Fibroblast of villous mesenchyme (primary cell): ENCODE measurements at places on chromosomes 11 and 22.
A peak's percentile ranks its signal among the peaks of the same experiment; 100 is the strongest.

- no peak for DNase-seq
Observed at GRCh38 chr22:36343720-36344105, 44.1 kb downstream of the MYH9 start.

GRCh38 chr22:48888466-48889208 lies 939.0 kb downstream of the BRD1 start:
- no peak for DNase-seq

DNA sequence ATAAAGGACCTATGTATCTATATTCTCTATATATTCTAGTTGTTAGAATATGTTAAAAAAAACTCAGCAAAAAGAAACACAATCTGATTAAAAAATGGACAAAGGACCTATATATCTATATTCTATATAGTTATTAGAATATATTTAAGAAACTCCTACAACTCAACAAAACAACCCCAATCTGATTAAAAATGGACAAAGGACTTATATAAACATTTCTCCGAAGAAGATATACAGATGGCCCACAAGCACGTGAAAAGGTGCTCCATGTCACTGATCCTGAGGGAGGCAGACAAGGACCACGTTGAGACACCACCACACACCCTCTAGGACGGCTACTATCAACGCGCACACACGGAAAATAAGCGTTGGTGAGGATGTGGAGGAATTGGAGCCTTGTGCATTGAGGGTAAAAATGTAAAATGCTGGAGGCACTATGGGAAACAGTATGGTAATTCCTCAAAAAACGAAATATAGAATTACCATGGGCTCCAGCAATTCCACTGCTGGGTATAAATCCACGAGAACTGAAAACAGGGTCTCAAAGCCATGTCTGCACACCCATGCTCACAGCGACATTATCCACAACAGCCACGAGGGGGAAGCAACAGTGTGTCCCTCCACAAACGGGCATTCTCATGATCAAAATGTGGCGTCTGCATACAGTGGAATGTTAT lies 22.7 kb downstream of the YPEL1 start:
- DNase-seq = peak; percentile 77

- DNase-seq = no peak
Observed at GRCh38 chr11:86758171-86758570, 42.2 kb upstream of the PRSS23 start.

- DNase-seq = peak; percentile 2
Observed at GRCh38 chr11:15053191-15053685, 20.2 kb upstream of the CALCB start.

GRCh38 chr22:46033256-46034200 lies 56.6 kb upstream of the WNT7B start:
- DNase-seq = peak; percentile 51

GRCh38 chr11:8800520-8801110 lies 110.4 kb upstream of the AKIP1 start:
- peak; percentile 96 for DNase-seq

GRCh38 chr11:24386546-24387397 lies 110.1 kb upstream of the LUZP2 start:
- peak; percentile 24 for DNase-seq

DNA sequence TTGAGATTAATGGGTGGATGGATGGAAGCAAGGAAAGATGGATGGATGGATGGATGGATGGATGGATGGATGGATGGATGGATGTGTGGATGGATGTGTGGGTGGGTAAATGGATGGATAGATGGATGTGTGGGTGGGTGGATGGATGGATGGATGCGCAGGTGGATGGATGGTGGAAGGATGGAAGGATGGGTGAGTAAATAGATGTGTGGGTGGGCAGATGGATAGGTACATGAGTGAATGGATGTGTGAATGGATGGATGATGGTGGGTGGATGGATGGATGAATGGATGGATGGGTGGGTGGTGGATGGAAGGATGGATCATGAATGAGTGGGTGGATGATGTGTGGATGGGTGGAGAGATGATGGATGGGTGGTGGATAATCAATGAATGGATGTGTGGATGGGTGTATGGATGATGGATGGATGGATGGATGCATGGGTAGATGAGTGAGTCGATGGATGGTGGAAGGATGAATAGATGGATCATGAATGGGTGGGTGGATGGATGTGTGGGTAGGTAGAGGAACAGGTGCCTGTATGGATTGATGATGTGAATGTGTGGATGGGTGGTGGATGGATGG lies 375.2 kb downstream of the BRD1 start:
- no peak for DNase-seq

DNA sequence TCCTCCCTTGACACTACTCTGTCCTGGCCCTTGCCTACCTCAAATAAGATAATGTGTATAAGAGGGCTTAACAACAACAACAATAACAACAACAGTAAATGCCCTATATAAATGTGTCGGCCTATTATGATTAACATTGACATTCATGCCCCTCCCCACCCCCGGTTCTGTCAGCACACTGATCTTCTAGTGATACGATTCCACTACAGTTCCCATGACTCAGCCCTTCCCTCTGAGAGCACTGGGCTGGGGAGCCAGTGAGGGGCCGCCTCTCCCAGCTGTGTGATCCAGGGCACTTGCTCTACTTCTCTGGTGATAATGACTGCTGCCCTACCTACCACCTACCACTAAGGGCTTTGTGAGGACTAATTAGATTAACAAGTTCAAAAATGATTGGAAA lies 92.2 kb upstream of the PHOX2A start:
- DNase-seq = no peak

DNA sequence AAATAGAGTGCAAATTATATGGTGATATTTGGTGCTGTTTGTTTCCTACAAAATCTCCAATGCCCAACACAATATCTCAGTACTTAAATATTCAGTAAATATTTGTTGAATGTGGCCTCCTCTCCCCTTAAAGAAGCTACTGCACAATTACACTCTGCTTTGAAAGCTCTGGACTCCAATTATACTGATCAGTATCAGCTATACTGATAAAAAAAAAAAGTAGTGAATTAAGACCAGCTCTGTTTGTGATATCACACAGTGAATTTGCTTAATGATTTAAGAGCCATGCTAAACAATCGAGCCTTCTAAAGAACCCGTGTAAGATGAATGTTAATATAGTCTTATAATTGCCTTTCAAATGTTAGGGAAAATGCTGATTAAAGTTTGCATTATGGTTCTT lies 543.2 kb upstream of the API5 start:
- DNase-seq = no peak

DNA sequence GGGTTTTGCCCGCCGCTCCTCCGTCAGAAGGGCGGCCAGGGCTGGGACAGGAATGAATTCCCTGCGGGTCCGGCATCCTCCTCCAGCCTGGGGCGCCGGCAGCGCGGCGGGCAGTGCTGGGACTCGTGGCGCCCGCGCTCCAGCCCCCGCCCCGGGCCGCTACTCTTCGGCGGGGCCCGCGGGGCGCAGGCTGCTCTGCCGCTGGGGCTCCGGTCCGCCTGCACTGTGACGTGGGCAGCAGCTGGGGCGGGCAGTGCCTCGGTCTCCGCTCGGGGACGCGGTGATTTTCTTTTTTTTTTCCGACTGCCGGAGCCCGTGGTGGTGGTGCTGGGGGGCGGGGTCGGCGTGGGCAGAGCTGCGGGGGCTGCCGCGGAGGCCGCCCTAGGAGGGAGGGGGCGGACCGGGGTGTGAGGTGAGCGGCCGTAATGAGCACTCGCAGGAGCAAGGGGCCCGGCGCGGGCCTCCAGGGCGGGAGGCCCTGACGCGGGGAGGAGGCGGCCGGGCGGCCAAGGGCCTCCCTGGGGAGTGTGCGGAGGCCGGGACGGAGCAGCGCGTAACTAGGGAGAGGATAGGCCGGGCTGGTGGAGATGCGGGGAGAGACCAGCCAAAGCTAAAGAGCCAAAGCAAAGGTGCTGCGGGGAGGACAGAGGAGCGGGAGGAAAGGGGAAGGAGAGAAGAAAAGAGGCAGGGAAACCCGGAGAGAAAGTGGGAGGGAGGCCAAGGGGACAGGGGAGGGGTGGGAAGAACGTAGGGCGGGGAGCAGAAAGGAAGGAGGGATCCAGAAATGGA lies 73.3 kb upstream of the ZBED5 start:
- DNase-seq = peak; percentile 84

- no peak for DNase-seq
Observed at GRCh38 chr11:3802011-3802790, 4.8 kb upstream of the NUP98 start.

DNA sequence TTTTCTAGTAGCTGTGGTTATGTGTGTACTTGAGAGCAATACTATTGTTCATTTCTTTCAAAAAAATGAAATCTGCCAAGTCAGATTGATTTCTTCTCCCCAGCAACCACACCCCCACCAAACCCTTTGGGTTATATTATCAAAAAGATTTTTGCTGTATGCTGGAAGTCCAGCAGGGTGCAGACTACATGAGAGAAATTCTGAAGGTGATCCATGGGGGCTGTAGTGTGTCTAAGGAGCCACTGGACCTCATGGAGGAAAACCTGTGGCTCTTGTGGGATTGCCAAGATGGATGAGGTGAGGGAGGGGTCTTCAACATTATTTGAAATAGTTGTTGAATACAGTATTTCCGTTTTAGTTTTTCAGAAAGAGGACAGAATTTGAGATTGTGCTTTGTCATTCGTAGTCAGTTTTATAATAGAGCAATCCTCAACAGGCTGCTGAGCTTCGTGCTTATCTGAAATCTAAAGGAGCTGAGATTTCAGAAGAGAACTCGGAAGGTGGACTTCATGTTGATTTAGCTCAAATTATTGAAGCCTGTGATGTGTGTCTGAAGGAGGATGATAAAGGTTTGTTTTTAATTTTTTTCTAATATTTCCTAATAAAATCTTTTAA lies 3.1 kb downstream of the EIF3M start:
- DNase-seq = peak; percentile 21

DNA sequence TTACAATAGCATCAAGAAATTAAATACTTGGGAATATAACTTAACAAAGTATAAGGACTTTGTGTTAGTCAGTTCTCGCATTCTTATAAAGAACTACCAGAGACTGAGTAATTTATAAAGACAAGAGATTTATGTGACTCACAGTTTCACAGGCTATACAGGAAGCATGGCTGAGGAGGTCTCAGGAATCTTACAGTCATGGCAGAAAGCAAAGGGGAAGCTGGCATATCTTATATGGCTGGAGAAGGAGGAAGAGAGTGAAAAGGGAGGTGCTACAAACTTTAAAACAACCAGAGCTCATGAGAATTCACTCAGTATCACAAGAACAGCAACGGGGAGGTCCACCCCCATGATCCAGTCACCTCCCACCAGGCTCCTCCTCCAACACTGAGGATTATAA lies 32.0 kb upstream of the CCDC134 start:
- no peak for DNase-seq

- DNase-seq = no peak
Observed at GRCh38 chr11:31794548-31794947, 16.6 kb downstream of the PAX6 start.

DNA sequence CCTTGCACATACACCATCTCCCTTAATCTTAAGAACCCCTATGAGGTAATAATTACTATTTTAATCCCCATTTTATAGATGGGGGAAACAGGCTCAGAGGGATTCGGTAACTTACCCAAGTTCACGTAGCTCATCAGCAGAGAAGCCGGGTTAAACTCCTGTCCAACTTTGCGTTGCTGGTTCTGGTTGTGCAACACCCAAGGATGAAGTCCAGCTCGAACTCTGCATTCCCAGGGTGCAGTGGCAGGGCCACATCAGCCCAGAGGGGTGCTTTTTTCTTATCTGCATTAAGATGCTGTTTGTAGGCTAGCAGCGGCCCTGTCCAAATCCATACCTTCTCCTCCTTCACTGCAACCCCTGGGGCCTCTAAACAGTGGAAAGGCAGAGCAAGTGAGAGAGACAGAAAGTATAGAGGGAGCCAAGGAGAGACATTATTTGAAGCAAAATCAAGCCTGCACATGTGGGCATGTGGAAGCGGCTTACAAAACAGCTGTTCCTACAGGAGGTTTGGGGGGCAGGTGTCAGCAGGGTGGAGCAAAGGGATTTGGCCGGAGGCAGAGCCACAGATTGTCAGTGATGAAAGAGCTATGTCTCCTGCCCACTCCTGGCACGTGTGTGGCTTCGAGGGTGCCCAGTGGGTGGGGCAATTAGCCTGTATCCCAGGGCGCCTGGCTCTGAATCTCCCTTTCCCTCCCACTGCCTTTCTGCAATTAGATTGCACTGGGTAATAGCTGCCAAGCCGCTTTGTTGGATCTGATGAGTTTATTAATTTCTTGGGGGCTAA lies 129.5 kb upstream of the TBCEL start:
- no peak for DNase-seq
